ENCODE measurements at places on chromosomes 2 and 18.
A peak's percentile ranks its signal among the peaks of the same experiment; 100 is the strongest.

- no peak for DNase-seq
These were observed 154.7 kb upstream of the LYPD1 start for GRCh38 chr2:132824716-132825115.

GRCh38 chr2:182128821-182129707 is 143.4 kb downstream of the PPP1R1C start:
- no peak for DNase-seq

DNA sequence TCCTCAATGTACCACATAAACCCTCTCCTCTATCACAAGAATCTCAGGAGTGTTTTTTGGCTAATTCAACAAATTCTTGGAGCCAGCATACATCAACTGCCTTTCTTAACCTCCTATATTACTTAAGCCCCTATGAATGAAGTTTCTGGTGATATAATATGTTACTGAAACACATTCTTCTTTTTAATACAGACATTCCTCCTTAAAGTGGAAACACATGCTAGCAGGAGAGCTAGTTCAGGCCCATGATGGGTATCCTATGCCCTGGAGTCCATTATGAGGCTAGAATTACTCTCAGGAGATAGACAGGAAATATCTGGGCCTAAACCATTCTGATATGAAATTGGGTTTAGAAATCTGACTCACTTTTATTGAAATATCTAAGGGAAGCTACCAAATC is 26.6 kb upstream of the RMDN2 start:
- DNase-seq: no peak

GRCh38 chr2:17544256-17544655 is 3.8 kb downstream of the VSNL1 start:
- DNase-seq: no peak

DNA sequence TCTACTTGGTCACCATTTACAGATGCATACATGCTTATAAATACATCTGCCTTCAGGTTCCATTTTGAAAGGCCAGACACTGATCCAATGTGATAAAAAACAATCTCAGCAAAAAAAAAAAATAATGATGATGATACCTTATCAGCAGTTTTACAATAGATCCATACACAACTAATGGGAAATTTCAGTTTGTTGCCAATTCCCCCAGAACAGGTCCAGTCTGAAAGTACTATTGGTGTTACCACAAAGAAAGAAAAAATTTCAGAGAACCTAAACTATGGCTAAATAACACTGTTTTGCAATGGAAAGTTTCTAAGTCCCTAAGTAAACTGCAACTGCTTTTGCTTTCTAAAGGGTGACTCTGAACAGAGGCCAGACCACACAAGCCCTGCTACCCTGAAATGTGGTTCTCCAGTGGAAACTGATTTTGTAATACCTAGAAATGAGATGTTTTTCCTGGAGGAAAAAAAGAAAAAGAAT is 54.1 kb downstream of the LPIN2 start:
- no peak for DNase-seq

DNA sequence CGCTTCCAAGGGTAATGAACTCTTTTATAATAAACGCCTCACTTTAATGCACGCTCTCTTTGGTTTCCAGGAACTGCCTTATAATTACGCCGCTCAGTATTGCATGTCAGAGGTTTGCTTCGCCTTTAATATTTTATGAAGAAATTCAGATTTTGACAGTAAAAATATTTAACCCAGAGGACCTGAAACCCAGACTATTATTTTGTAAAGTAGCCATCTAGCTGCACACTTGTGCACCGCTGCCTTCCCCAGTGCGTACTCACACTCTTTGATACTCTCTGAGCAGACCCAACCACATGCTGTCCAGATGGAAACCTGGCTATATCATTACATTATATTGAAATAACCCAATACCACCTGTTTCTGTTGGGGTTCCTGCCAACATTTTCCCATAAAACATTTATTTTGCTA is 270.1 kb downstream of the C1D start:
- no peak for DNase-seq

GRCh38 chr18:76823587-76824011 is 1.2 kb downstream of the ZNF236 start:
- peak; percentile 12 for DNase-seq

DNA sequence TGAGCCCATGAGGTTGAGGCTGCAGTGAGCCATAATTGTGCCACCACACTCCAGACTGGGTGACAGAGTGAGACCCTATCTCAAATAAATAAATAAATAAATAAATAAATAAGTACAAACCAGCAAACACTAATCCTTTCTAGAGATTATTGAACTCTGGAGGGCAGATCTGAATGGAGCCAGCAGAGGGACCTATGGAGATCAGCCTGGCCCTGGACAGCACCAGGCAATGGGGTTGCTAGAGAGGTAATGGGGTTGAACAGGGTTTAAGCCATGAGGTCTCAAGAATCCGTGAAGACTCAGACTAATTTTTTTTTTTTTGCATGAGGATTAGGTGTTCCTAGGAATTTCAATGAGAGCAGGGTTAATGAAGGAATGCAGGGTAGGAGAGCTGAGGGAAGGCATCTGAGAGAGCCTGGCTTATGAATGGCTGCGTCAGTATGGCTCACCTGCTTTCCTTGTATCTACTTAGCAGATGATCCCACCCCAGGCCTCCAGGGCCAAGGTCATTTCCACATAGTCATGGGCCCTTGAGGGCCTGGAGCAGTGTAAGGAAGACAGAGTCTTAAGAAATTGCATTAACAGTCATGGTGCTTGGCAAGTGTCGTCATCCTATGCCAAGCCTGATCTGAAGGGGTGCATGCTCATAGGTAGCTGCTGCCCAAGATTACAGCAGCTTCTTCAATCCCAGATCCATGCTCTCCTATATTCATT is 34.6 kb upstream of the IL37 start:
- DNase-seq: no peak

GRCh38 chr2:203808046-203808750 is 59.4 kb upstream of the CTLA4 start:
- no peak for DNase-seq

GRCh38 chr2:170550501-170550900 is 164.6 kb upstream of the SP5 start:
- no peak for DNase-seq

DNA sequence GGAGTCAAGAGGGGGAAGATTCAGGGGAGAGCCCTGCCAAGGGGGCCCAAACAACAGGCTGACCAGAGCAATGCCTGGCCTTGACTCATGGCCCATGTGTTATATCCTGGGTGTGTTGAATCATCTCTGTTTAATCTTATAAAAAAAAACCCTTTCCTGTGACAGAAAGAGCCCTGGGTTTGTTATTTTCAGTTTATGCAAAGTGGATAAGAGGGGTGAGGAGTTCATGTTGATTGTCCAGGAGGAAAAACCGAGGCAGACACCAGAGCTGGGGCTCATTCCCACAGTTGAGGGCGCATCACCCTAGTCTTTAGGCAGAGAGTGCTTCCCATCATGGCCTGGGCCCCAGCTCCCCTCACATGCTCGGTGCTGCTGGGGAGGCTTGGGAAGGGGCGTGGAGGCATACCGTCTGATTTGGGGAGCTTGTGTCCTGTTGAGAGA is 30.9 kb upstream of the IL37 start:
- no peak for DNase-seq

DNA sequence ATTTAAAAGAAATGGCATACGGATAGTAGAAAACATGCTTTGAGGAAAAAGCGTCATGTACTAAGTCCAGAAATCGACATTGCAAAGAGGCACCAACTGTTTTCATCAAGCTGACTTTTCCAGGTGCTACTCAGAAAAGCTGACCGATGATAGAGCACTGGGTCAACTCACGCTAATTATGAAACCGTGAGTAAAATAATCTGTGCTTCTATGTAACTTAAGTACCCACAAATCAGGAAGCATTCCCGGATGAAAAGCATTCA is 353 bp upstream of the NUP35 start:
- no peak for DNase-seq

DNA sequence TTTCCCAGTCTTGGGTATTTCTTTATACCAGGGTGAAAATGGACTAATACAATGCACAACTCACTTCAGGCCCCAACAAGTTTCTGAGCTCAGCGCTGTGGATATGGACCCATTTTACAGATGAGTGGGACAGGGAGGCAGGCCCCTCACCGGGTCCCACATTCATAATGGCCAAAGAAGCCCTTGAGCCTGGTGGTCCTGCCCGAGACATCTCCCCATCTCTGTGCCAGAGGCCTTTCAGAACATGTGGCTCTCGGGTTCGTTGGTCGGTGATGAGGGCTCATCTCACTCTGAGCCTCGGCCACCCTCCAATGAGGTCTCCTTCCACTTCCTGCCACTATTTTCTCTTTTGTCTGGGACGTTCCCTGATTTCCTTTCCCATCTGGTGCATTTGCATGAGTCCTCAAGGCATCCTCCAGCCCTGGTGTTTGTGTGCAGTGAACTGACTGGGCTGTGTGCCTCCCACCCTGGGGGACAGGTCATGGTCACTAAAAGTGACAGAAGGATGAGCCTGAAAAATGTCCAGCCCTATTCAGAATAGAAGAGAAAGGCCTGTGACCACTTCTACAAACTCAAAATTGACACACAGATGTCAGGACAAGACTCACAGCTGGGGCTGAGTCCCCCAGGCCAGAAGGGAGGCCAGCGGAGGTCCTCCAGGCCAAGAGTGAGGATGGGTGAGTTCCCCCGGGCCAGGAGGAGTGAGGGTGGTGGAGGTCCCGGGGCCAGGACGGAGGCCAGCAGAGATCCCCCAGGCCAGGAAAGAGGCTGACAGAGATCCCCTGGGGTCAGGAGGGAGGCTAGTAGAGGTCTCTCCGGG is 134.5 kb downstream of the PTGR3 start:
- DNase-seq: no peak

DNA sequence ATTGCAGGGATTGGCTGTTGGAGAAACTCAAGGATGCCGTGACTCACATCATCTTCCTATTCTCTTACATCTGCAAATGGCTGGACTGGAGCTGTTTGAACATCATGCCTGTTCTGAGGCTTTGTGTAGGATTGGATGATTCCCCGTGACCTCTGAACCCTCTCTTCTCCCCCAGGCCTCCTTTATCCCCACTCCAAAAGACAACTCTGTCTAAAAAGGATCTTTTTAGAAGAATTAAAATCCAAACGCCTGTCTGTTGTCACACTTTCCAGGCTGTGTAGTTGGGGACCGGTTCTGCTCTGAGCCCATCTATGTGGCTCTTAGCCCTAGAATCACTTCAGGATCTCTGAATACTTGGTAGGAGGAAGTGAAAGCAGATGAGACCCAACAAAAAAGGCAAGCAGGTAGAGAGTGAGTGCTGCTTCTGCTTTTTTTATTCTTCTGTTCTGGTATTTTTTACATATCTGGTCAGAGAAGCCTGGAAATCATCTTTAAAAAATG is 565 bp downstream of the SP140 start:
- DNase-seq: no peak

DNA sequence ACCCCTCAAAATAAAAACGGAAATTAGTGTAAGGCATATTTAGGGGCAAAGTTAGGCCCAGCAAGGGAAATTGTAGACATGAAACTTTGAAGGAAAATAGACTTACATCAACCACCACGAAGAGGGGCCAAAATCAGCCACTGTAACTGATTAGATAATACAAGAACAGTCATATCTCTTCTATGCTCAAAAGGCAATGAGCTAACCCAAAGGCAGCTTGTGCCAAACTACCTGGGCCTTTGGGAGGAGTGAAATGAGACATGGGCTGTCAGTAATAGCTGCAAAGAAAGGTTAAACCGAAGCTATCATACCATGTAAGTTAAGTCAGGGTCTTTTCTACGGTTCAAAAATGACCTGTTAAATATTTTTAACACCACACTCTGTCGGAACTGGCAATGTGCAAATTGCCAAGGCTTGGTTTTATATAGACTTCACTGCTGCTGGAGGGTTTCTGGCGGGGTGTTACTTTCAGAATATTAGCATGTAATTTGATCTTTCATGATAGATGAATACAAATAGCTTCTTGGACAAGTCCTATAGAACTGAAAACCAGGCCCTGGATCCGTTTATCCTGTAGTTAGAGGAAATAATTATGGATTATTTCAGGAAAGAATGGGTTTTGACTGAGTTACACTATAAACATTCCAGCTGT is 69.6 kb downstream of the ACVR1 start:
- no peak for DNase-seq

DNA sequence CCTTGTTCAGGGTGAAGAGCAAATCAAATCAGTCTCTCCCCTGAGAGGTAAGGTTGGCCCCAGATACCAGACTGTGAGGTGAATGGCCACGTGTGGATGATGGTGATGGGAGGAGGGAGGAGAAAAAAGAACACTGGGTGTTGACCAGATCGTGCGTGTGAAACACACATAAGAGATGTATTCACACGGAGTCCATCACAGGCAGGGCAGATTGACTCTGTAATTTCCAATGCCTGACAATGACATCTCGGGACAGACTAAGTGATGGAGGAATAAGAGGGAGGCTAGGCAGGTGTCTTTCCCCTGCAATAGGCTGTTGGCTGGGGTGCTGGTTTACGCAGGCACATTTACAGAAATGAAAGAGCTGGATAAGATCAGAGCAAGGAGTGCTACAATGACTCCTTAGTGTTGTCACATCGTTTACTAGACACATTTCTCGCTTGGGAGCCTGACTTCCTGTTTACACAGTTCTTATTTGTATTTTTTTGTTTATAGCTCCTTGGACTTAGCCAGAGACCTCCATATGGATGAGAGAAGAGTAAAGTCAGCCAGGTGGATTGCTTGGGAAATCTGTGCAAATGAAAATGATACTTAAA is 43.1 kb downstream of the CPO start:
- DNase-seq: no peak

DNA sequence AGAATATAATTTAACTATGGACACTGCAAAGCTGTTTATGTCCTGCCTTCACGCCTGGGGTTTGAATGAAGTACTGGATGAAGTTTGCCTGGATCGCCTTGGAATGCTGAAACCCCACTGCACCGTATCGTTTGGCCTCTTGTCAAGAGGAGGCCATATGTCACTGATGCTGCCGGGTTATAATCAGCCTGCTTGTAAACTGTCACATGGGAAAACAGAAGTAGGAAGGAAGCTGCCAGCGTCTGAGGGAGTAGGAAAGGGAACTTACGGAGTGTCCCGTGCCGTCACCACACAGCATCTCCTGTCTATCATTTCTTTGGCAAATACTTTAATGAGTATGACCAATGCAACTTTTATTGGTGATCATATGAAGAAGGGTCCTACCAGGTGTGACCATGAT is 105.8 kb downstream of the WDR7 start:
- no peak for DNase-seq

DNA sequence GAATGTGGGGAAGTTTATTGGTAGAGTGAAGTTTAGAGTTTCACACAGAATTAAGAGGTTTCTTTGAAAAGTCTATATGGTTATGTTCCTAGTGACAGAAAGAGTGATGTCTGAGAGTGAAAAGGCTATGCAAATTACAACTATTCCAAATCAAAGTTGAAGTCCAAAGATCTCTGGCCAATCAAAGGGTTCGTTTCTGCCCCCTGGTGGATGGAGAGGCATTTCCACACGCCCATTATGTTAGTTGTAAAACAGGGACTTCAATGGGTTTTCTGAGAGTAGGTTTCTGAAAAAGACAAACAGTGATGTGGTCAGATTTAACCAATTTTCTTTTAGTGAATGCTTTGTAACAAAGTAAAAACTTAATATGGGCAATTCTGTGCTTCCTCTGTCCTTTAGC is 441.5 kb upstream of the POU3F3 start:
- DNase-seq: no peak

- DNase-seq: no peak
These were observed 76.3 kb downstream of the COLEC12 start for GRCh38 chr18:424071-424661.

- no peak for DNase-seq
These were observed 44.0 kb downstream of the MAL start for GRCh38 chr2:95069465-95069864.

GRCh38 chr2:10008809-10009176 is 34.6 kb upstream of the KLF11 start:
- no peak for DNase-seq

Data from activated gamma-delta T cell (primary cell).